ENCODE measurements at places on chromosomes 3 and 15.
A peak's percentile ranks its signal among the peaks of the same experiment; 100 is the strongest.

DNA sequence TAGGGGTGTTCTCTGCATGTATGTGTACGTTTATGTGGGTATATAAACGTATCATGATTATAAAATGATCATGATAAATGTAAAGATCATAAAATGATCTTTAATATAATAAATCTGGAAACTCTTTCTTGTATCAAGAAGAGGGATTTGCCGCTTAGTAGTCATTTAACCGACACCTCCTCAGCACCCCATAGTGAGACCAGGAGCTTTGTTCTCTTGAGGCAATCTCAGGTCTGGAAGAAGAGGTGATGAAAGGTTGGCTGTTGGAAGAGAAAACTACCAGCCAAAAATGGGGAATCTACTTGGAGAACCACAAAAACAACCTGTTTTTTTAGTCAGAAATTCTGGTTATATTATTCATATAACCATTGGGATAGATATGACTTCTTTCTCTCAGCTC, 38.7 kb downstream of the TGFBR2 start:
- no peak for DNase-seq

- DNase-seq = no peak
These were observed 1.4 kb downstream of the LOXL1 start for GRCh38 chr15:73927476-73928240.

- DNase-seq = no peak
These were observed 1286.7 kb downstream of the ROBO1 start for GRCh38 chr3:78481050-78481449.

- no peak for DNase-seq
These were observed 18.2 kb downstream of the EIF3J start for GRCh38 chr15:44554934-44555723.

GRCh38 chr15:52228921-52229320, 37.7 kb upstream of the GNB5 start:
- no peak for DNase-seq

DNA sequence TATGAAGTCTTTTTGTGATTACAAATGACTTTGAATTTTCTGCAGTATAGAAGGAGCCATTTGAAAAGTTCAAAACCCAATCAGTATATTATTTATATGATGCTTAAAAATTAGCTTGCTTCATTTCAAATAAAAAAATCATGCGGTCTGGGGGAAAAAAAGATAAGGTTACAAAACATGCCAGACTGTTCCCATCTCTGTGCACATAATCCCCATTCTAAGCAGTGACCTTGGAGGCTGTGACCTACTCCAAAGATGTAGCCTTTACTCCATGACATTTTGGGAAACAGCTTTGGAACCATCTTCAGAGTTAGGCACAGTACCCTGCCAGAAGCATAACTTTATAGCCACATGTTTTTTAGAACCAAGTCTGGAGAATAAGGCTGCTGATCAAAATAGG, 447.7 kb upstream of the WNT5A start:
- no peak for DNase-seq

GRCh38 chr3:8621872-8622271, 22.7 kb downstream of the SSUH2 start:
- peak; percentile 69 for DNase-seq

All from stromal cell of bone marrow (primary cell).